Fibroblast of the conjunctiva (primary cell): ENCODE measurements at places on chromosomes 4 and X.

- no peak for DNase-seq
Measured at GRCh38 chr4:81896936-81897335, 425.2 kb upstream of the RASGEF1B start.

DNA sequence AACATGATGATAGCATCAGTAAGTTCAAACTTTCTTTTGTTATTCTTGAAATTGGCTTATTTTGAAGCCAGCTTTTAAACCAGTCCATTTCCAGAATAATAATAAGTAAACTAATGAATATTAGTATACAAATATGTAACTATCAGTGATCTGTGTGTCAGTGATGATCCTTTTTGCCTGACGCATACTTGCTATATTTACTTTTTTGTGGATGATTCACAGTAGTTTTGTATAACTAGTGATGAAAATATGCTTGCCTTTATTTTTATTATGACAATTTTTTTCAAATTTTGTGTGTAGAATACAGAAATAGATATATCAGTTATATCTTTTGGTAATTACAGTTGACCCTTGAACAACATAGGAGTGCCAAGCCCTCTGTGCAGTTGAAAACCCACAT lies 49.5 kb downstream of the USP53 start:
- no peak for DNase-seq

DNA sequence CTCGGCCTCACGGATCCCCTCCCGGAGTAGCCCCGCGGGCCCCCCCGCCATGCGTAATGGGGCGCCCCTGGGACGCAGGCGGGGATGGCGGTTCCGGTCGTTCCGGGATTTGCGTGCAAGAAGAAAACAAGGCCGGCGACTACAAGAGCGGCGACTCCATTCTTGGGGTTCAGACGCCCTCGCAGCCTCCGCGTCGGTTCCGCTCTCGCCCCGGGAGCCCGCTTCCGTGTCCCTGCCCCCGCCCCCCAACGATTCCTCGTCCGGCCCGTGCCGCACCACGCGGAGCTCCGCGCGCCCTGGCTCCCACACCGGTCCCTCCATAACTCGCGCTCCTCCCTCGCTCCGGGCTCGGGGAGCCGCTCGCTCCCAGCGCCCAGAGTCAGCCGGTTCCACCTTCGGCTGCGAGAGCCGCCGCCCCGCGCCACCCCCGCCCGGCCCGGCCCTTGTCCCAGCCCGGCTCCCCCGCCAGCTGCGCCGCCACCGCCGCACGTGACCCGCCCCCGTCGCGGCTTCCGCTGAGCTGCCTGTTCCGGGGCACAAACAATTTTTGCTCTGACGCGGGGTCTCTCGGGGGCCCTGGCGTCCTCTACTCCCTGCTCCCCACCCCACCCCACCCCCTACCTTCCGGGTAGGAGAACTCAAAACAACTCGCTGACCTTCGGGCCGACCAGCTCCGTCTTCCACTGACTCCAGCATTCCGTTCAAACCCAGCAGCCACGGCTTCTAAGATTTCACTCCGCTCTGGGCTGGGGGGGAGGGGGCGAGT lies 78.8 kb upstream of the BCOR start:
- DNase-seq = no peak

DNA sequence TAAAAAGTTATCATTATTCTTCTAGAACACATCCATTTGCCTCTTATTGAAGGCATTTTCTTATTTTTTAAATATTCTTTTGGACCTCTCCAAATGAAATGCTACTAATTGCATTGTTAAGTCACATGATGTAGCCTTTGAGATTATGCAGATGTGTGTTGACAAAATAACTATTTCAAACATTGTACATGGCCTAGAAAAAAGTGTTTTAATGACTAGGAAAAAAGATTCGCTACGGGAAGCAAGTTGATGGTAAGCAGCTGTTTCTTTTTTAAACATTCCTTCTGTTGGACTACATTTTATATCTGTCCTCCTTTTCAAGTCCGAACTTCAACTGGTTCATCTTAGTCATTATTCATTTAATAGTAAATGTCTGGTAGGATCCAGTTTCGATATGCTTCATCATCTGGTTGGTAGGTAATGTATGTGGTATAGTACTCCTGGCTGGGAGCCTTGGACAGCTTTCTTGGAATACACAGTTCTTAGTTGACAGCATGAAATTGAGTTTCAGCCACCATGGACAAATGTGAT lies 34.3 kb upstream of the GUCY1A1 start:
- DNase-seq = no peak

- peak; percentile 6 for DNase-seq
Measured at GRCh38 chrX:33307911-33308354, 96.6 kb upstream of the DMD start.

DNA sequence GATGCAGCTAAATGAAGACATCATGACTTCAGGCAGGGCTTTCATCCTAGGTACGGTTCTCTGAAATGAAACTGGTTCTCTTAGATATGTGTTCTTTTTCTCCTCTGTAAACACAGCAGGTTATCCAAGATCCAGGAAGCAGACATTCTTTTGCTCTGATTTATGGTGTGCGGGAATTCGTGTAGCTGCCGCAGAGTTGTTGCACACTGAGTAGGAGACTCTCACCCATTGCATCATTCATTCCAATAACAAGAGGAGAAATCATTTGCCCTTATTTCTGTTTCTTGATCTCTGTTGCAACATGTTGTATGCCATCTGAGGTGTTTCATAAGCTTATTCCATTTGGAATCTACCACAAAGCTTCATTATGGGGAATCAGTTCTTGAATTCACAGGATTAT lies 133.6 kb upstream of the VCX2 start:
- DNase-seq = no peak

DNA sequence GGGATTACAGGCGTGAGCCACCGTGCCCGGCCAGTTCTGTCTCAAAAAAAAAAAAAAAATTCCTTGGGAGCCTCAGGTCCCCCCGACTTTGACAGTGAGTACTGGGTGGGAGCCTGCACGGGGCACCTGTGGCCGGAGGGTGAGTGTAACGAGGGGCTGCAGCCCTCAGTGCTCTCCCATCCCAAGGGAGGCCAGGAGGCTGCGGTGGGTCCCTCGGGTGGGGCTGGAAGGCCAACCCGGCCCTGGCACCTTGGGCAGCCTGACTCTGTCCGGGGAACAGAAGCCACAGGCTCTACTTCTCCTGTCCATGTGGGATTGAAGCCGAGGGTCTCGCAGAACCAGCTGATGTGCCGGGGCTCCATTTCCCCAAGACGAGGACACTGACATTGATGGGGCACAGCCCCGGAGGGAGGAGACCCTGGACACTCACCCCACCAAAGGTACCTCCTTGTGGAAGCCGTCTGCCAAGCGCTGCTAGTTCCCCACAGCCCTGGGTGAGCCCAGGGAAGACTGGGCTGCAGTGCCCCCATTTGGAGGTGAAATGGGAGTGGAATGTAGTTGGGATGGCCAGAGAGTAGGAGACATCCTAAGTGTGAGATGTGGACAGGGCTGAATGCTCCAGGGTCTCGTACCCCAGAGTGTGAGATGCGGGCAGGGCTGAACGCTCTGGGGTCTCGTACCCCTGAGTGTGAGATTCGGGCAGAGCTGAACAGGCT lies 2.3 kb upstream of the SLC26A1 start:
- no peak for DNase-seq

DNA sequence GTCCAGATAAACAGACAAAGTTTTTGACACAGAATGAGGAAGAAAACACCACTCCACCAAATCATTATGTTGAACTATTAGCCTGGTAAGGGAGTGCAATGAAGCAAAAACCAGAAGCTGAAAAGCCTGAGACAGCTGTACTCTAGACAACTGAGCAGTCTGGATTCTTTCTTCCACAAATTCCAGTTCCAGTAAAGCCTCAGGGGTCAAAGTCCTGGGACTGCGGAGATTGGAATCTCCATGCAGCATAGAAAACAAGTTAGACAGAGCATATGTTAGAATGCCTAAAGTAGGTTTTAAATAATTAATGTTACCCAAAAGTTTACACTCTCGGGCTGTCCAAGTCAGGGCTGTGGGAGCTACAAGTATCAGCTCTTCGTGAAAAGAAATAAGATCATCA lies 263.2 kb downstream of the TECRL start:
- no peak for DNase-seq

DNA sequence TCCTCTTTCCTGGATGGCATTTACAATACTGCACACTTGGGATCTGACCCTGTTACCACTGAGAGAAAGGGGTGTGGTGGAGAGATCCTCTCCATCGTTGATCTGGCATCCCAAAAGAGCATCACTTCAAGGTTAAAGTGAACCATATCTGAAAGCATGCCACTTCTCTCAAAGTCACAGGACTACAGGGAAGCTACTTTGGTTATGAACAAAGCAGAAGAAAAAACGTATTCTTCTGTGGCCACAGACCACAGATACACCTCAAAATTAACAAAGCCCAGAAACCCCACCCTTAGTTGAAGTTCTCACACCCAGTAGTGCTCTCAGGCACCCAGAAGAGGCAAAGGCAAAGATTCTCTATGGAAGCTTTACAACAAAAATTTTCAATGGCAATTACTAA lies 108.3 kb downstream of the JADE1 start:
- no peak for DNase-seq

- DNase-seq = no peak
Measured at GRCh38 chrX:77595848-77596247, 148.7 kb downstream of the FGF16 start.

- no peak for DNase-seq
Measured at GRCh38 chrX:35122756-35123155, 180.2 kb downstream of the FAM47B start.

DNA sequence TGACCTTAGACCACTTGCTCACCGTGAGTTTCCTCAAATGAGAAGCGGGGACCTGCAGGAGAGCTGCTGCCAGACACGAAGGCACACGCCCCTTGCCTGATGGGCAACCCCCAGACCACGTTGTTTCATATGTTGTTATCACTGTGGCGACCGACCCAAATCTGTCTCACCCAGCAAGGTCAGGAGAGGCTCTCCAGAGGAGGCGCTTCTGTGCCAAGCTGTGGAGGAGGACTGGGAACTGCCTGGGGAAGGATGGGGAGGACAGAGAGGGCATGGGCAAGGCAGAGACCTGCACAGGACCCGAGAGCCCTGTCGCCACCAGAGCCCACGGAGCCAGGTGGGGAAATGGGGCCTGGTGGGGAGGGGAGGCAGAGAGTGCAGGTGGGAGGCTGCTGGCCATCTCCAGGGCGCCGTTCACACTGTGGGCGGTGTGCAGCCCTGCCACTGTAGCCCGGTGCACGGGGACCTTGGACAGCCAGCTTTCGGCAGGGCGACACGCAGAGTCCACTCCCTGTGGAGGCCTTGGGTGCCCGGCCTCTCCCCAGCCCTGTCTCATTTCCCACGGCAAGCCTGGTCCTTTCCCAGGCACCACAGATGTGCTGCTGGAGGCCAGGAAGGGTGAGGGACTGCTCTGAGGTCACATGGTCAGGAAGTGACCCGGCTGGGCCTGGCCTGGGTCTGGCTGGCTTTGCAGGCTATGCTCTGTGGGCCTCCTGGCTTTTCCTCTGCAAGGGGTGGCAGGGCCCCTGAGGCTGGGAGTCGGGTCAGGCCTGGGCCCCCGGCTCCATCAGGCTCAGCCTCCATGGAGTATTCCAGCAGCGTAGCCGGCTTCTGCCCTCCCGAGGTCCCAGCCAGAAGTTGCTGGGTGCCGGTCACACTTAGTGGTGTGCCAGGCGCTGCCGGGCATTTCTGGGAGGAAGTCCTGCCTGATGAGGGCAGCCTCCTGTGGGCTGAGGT lies 3.2 kb downstream of the HTRA3 start:
- DNase-seq = no peak

- no peak for DNase-seq
Measured at GRCh38 chr4:31390849-31391248, 670.7 kb downstream of the PCDH7 start.

DNA sequence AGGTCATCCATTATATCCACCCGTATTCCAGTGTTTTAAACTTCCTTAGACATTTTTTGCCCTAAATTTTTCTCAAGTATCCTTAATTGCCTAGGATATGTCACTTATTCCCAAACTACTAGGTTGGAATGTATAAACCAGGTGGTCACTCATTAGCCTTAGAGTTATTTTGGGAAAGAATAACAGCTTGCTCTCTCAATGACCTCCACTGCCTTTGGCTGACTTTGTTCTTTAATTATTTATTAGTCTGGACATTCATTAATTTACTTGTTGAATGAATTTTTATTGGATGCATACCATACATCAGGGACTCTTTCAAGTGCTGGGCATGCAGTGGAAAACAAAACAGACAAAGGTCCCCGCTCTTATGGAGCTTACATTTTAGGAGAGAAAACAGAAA lies 609.3 kb upstream of the IGFBP7 start:
- DNase-seq = no peak

DNA sequence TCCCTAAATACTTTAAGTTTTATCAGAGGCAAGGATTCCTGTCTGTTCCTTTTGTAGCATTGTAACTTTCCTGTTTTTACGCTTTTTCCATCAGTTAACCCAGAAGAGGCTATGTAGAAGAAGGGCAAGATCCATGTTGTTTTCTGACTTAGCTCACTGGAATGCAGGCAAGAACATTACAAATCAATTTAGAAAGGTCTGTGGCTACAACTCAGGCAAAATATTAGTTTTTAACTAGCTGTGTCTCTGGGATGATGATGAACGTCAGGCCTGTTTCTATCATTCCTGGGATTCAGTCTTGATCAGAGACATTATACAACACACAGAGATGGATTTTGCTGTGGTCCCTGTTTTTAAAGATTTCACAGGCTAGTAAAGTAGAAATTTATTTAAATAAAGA lies 813.0 kb upstream of the POU3F4 start:
- DNase-seq = no peak

DNA sequence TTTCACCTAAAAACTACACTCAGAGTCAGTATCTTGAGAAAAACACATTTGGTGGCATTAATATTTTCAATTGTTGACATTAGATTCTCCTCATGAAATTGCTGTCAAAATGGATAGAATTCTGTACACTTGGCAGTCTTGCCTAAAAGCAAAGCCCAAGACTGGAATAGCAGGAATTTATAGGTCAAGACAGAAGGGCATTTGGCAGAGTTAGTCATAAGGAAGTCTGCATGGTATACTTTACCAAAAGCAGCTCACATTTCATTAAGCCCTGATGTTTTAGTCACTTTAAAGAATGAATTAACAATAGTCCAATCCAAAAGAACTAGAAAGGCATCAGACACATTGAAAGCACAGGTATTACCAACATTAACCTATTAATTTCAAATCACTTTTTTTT lies 7.1 kb downstream of the CCDC160 start:
- peak; percentile 13 for DNase-seq

DNA sequence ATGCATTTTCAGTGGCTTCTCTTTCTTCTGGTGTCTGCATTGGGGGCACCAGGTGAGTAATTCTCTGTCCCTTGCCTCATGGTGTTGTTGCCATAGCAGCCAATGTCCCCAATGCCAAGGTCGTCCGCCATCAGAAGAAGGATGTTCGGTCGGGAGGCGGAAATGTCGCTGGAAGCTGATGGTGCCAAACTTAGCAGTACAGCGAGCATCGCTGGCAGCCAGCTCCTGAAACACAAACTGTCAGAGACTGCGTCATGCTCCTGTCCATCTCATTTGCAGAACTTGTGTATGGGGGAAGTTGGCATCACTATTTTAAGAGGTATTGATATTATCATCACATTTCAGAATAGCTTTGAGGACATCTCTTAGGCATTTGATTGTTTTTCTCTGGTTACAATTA lies 29.1 kb upstream of the ARSD start:
- no peak for DNase-seq

DNA sequence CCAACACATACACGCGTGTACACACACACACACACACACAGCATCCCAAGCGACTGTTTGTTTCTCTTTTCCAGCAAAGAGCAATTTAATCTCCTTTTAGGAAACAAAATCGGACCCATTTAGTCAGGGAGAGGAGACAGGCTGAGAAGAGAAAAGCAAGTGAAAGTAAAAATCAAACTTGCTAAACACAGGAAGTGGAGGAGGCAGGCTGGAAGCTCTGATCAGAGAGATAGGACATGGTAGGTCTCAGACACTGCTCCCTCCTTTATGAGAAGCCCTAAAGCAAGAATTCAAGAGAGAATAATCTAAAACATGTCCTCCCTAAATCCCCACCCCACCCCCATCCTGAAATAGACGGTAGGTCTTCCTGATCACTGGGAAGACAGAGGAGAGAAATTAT lies 62.3 kb downstream of the GPC3 start:
- no peak for DNase-seq
